ENCODE measurements at places on chromosomes 4 and X.

GRCh38 chr4:72109959-72110497 lies 78.2 kb downstream of the NPFFR2 start:
- no peak for DNase-seq

GRCh38 chrX:112670977-112671376 lies 8.8 kb downstream of the LHFPL1 start:
- DNase-seq: no peak

DNA sequence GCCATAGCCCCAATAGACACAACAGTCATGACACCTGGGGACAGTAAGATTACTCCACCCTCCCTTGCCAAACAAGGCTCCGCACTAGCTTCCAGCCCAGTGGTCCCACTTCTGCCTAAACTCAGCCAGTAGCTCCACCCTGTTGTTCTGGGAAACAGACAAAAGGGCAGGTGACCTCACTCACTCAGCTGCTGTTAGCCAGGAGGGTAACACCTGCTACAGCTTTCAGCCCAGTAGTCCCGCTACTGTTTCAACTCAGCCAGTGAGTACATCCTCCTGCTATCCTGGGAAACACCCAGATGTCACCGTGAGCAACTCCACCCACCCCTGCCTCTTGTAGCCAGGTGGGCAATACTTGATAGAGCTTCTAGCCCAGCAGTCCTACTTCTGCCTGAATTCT lies 162.7 kb upstream of the CPXCR1 start:
- DNase-seq: no peak

DNA sequence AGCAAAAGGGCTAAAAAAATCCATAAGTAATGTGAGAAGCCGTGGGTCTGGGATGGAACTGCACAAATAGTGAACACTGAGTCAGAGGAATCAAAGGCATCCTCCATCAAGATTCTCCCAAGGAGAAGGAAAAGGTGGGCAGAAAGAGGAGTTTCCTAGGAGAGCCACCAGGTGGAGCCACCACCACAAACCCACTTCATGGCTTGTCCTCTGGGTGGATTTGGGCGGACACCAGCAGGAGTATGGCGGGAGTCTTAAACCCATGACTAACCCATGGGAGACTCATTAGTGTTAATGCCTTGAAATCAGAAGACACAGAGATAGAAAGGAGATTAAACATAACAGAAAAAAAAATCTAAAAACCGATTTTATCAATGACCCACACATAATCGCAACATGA lies 147.7 kb downstream of the SH3KBP1 start:
- no peak for DNase-seq

DNA sequence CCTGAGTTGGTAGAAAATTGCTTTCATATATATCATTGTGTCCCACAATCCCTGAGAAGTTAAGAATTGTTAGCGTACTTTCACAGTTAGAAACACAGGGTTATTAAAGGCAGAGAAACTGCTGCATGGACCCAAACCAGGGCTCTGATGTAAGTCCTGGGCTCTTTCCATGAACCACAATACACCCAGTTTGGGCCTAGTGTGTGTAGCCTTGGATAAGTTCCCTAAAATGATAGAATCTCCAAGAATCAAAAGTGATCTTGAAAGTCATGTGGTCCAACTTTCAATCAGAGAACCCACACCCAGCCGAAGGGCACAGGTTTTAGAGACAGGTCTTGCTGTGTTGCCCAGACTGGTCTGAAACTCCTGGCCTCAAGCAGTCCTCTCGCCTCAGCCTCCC lies 257.8 kb upstream of the KLF3 start:
- DNase-seq: no peak

- DNase-seq: no peak
These were observed 175.7 kb upstream of the FMR1 start for GRCh38 chrX:147736045-147736444.

DNA sequence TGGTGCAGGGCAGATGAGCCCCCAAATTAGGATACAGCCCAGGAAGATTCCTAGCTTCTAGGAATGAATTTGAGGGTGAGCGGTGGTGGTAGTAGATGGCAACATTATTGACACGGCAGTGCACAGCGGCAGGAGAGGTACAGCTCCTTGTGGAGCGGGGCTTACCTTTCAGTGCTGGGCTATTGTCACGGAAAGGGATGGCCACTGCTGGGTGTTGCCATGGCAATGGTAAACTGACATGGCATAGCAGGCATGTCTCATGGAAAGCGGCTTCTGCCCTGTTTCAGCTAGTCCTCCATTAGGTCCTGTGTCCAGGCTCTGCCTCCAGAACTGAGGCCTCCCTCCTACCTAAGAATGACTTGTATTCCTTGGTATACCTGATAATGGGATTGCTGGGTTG lies 81.8 kb upstream of the WDR1 start:
- no peak for DNase-seq

GRCh38 chr4:7195141-7195515 lies 2.8 kb downstream of the SORCS2 start:
- no peak for DNase-seq
